ENCODE measurements at places on chromosomes 4 and X. TPM values are rescaled to one million over a fixed set of nuclear protein-coding genes. Genes with fewer than 3 reads are reported as not detected.

DNA sequence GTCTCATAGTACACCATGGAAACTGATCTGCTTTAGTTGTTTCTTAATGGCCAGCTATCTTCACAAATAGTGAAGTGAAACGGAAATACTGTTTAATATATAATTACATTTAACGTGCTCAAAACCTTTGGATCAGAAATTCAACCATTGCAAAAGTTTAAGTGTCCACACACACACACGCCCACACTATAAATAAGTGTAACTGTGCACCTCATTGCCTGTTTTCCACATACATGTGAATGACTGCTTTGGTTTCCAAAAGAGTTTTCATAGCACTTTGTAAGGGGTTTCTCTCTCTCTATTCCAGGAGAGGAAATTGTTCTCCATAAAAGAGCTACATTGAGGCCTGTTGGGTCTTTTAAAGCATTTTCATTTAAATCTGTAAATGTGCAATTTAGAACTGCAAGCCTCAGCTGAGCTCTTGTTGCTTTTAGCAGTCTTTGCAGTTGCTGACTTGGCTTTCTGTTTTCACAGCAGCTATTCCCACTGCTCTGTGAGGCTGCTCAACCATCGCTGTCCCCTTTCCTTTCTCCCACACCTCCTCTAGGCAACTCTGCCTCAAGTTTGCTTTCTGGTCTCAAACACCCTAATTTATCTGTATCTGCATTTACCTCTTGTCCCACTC lies 94.5 kb downstream of the RAPGEF2 start:
- no peak for DNase-seq

- DNase-seq: no peak
Measured at GRCh38 chr4:89001647-89002445, 55.1 kb downstream of the FAM13A start.

GRCh38 chrX:107654872-107655761 lies 26.8 kb downstream of the PRPS1 start:
- peak; percentile 61 for DNase-seq

GRCh38 chr4:110510955-110511544 lies 35.1 kb downstream of the ENPEP start:
- DNase-seq: no peak

The TMEM156 gene
- not detected for total RNA-seq

The ANKRD17 gene
- total RNA-seq: 69.9 TPM

The FAM13A gene
- total RNA-seq: 52.2 TPM

The PDZD4 gene
- 11.1 TPM for total RNA-seq

Data from stomach (tissue), 19 donors.